Uterus (tissue), 4 donors: ENCODE measurements at places on chromosomes 5 and 9.

GRCh38 chr9:109880276-109881169 is 100.5 kb downstream of the PALM2AKAP2 start:
- DNase-seq, result no peak

GRCh38 chr9:92558612-92559374 is 23.0 kb upstream of the ECM2 start:
- DNase-seq, result no peak

DNA sequence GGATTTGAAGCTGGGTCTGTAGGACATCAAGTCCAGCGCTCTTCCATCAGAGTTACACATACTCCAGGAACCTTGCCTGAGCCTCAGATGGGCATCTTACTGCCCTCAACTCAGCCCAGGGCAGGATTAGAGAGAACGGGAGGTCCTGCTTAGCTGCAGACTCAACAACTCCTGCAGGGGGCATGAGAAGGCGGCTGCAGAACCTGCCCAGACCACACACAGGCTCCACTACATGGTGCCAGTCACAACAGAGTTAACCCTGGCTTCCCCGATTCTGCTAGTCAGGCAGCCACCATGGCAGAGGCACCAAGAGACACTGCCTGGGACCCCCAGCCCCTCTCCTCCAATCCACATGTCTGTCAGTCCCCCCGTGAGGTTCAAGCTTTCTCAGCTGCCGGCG is 23.9 kb upstream of the CPLX2 start:
- DNase-seq, result no peak

- DNase-seq, result no peak
Measured at GRCh38 chr5:127068493-127069214, 4.6 kb downstream of the C5orf63 start.

DNA sequence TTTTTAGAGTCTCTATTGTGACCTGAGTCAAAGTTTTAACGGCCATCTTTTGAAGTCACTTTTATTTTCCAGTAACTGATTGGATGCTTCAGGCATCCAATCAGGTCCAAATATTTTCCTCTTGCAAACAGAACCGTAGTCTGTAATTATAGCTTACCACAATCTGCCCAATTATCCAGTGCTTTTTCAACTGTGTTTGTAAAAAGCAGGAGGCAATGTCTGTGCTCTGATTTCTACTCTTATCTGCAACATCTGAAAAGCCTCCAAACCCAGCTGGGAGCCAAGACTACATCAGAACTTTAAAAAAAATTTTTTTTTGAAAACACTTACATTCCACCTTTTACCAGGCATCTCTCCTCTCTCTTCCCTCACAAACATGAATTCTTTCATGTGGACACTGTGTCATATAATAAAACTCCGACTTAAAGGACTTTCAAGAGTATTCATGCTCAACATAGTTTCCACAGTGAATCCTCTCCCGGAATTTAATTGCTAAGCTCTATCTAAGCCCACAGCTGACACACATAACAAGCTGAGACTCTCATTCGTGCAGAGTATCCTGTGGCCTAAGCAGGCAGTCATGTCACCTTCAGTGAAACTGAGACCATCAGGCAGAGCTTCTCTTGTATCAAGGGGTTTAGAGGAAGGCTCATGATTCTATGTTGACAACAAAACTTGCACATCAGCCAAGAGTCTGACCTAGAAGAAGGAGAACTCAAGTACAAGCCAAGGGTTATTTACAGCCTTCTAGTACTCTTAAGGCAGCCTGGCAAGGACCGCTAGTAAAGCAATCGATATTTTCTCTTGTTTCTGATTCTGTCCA is 272.7 kb downstream of the TLE1 start:
- no peak for DNase-seq

GRCh38 chr9:17229945-17230560 is 95.2 kb downstream of the CNTLN start:
- DNase-seq, result no peak

DNA sequence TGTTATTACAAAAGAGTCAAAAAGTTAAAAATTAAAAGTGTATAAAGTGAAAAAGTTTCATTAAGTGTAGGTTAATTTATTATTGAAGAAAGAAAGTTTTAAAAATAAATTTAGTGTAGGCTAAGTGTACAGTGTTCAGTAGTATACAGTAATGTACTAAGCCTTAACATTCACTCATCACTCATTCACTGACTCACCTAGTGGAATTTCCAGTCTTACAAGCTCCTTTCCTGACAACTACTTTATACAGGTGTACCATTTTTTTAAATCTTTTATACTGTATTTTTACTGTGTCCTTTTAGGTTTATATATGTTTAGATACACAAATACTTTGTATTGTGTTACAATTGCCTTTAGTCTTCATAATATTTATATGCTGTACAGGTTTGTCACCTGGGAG is 530.2 kb upstream of the FAM174A start:
- DNase-seq, result no peak

- no peak for DNase-seq
Measured at GRCh38 chr5:137622850-137623249, 113.0 kb downstream of the KLHL3 start.

GRCh38 chr5:88825584-88826315 is 57.2 kb downstream of the MEF2C start:
- no peak for DNase-seq

GRCh38 chr5:83494666-83495065 is 23.1 kb downstream of the VCAN start:
- no peak for DNase-seq

DNA sequence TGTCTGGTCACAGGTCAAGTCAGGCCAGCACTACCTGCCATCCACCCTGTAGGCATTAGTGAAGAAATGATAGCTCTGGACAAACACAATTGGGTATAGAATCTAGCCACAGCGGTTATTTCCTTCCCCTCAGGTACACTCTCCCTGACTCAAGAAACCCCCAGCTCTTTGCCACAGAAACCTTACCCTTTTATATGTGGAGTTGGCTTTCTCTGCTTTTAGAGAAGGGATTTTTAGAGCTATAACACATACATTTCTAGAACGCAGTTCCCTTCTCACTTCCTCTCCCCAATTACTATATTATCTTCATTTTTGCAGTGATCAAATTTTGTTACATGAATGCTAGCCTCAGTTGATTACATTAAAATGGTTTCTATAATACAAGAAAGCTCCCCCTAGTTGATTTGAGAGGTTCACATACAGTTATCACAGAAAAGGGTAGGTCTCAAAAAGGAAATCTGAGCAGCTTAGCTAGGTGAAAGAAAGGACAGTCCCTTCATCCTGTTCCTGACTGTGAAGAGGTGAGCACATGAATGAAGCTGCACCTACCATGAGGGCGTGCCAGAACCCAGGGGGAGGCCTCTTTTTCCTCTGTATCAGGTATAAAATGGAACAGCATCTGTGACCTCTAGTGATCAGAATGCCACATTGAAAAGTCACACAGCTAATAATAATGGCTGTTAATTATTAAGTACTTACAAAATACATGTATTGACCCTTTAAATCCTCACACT is 425.6 kb downstream of the KIAA0825 start:
- no peak for DNase-seq

- DNase-seq, result peak; percentile 21
Measured at GRCh38 chr5:79236362-79236969, 535 bp downstream of the JMY start.

DNA sequence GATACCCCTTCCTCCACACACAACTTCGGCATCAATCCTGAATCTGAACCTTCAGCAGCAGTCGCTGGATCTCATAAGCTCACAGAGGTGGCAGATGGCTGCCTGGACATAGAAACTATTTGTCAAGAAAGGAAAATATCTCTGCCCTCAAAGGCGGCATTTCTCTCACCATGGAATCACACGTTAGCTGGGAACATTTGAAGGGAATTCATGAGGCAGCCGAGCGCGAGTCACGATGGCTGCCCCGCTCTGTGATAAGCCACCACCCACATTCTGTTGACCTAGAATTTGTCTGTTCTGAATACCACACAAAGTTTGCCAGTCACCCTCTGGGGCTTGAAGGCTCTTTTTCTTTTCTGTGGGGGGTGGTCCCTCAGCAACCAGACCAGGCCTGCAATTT is 157.9 kb downstream of the FSTL4 start:
- DNase-seq, result no peak

GRCh38 chr5:117107859-117108258 is 533.2 kb upstream of the SEMA6A start:
- no peak for DNase-seq

- DNase-seq, result no peak
Measured at GRCh38 chr5:40381676-40382363, 297.9 kb upstream of the PTGER4 start.

DNA sequence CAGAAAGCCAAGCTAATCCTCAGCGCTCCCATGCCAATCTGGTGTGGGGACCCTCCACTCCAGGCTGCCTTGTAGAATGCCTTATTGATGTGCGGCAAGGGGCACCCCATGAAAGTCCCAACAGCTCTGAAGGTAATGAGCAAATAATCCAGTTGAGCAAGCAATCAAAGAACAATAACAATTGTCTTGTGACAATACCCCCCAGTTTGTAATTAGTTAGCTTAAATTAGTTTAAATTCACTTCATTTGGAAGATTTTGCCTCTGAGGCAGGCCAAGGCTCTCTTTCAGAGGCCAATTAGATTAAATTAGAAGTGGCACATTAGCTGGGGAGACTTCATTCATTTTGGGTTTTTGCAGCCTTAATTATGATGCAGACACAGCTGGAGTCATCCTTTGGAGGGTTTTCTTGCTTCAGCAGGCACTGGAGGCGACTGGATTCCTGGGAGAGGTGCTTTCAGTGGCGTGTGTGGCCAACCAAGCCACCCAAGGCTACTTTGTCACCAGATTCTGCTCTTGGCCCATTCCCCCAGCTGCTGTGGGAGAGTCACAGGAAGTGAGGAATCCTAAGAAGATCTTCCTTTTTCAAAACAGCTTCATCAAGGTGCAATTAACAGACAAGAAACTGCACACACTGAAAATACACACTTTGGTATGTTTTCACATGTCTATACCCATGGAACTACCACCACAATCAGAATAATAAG is 17.9 kb upstream of the FBP1 start:
- no peak for DNase-seq

DNA sequence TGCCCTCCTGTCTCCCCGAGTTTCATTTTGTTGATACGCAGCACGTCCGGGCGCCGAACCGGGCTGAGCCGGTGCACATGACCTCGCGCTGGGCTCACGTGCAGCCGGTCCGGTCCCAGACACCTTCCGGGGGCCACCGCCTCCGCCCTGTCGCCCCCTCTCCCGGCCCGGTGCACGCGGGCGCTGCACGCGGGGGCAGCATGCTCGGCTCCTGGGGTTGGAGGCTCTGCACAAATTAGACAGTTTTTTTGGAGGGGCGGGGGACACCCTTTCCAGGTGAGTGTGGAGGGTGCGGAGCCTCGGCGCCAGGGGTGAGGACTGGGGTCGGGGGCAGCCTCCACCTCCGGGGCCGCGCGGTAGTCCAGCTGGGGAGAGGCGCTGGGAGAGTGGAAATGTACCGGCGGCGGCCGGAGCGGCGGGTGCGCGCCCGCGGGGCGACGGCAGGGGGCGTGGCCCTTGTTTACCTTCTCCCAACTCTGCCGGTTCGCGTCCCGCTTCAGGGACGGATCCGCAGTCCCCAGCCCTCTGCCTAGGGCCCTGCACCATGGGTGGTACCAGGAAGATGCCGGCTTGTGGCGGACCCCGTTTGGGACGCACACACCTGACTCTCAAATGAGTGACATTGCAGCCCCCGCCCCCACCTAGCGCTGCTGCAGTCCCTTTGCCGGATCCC is 1.1 kb downstream of the JADE2 start:
- peak; percentile 78 for DNase-seq

DNA sequence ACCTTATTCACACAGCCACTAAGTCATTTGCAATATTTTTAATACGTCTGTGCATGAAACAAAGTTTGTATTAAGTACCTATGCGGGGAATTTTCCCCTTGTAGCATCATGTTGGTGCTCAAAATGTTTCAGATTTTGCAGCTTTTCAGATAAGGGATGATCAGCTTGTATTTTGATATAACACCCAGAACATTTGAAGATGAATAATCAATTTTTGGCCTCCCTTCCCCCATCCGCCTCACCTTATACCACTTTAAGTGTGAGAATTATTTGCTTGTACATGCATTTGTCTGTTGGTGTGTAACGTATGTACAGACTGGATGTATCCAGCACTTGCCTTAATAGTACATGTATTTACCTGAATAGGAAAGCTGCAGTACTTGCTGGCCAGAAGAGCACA is 1.7 kb downstream of the JAK2 start:
- DNase-seq, result no peak

DNA sequence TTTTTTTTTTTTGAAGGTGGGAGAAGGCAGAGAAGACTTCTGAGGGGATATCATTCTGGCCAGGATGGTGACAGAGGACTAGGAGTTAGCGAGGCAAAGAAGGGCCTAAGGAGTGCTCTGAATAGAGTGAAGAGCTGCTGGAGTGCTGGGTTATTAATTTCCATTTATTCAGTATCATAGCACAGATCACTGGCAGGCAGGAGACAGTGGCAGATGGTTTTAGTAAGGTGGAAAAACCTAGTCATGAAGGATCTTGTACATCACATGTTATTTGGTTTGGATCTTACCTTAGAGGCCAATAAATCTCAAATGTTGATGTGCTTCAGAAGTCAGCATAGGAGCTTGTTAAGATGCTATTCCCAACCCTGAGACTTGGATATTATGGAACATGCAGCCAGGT is 165.5 kb downstream of the TTLL11 start:
- DNase-seq, result no peak

DNA sequence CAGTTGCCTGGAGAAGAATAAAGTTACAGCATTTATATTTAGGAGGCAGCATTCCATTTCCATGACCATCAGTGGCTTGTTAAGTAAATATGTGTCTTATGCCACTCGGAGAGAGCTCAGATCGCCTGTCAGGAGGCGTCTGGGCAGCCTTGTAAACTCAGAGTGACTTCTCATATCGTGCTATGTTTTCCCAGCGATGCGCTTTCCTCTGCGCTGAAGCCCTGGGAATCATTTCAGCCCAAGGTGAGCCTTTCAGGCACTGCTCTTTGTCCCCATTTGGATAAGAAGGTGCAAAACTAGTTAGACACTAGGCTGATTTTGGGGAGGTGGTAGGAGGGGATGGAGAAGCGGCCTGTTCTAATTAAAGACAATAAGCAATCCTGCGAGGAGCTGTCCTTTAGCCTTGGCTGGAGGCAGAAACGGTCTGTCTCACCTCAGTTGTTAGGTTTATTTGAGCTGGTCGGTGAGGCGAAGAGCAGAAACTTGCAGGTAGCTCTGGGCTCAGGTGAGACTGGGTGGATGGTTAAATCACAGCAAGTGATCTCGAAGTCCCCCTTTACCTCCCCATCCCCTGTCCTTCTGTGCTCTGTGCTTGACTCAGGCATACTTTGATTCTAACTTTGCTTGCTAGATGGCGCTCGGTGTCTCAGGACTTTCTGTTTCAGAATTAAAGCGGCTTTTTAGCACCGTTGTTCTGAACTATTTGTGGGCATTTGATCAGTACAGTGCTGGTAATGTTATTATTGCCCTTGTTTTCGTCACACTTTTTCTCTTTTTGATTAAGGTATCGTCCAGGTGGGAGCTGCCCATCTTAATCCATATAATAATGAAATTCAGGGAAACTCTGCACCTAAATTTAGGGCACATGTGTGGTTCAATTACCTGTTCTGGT is 24.6 kb downstream of the NR2F1 start:
- DNase-seq, result no peak

- no peak for DNase-seq
Measured at GRCh38 chr9:102178811-102179210, 440.4 kb upstream of the GRIN3A start.

GRCh38 chr9:12266758-12267157 is 426.4 kb upstream of the TYRP1 start:
- no peak for DNase-seq
